ENCODE measurements at places on chromosomes 6 and 20.

DNA sequence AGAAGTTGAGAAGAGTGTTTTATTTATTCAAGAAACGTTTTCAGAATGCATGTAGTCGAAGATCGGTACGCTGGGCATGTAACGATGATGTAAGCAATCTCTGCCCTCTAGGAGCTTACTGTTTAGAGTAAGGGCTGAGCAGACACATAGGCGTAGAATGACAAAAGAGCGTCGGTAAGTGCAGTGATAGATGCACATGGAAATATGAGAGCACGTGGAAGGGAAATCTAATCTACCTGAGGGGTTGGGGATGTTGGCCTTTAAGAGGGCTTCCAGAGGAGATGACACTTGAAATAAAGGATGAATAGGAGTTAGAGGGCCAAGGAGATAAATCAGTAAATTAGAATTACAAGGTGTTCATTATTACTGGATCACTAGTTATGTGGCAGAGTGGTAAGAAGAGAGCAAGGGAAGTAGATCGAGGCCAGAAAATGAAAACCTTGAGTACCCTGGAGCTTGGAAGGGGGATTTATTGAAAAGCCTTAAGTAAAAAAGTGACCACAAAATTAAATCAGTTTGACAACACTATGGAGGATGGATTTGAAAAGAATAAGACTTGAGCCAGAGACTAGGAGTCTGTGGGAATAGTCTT lies 782 bp downstream of the TRMT11 start:
- DNase-seq = peak; percentile 8

DNA sequence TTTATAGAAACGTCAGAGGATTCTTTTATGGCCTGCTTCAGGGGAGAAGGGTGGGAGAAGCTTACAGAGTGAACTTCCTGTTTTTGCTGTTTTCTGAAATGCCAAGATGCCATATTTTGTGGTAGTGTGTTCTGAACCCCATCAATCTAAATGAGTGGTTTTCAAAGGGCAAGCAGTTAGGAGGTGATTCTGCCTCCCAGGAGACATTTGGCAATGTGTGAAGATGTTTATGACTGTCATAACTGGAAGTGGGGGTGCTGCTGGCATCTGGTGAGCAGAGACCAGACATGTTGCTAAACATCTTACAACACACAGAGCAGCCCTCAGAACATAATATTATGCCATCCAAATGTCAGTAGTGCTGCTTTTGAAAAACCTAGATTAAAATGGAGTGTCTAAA lies 6.0 kb upstream of the PRL start:
- DNase-seq = peak; percentile 59

DNA sequence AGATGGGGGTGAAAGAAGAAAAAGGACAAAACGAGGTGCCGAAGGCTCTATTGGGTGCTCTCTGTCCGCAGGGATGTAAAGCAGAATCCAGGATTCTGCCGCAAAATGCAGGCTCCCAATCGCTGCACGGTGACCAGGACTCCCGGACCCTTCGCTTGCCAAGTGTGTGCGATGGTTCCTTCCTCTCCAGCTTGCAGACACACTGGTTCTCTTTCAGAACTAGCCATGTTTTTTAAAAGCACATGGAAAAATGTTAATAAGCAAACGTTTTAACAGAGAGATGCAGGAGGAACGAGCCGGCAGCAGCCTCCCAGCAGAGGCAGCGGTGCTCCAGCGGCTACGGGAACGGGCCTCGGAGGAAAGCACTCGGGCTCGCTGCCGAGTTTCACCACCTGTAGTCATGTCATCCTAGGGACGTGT lies 59.6 kb downstream of the ZNF831 start:
- DNase-seq = no peak

- peak; percentile 19 for DNase-seq
Measured at GRCh38 chr6:169099411-169100202, 154.0 kb downstream of the THBS2 start.

- no peak for DNase-seq
Measured at GRCh38 chr20:34127792-34128191, 15.7 kb upstream of the EIF2S2 start.

DNA sequence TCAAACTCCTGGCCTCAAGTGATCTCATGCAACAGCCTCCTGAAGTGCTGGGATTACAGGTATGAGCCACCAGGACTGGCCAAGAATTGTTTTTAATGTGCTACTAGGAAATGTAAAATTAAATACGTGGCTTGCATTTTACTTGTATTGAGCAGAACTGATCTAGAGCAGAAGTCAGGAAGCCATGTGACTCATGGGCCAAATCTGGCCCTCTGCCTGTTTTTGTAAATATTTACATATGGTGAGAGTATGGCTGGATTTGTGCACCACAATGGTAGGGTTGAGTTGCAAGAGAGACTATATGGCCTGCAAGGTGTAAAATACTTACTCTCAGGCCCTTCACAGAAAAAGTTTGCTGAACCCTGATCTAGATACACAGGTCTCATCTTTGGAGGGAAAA lies 75.8 kb downstream of the LAMP5 start:
- peak; percentile 22 for DNase-seq

GRCh38 chr6:145036236-145036635 lies 699.1 kb downstream of the EPM2A start:
- no peak for DNase-seq

- peak; percentile 9 for DNase-seq
Measured at GRCh38 chr20:56957737-56958553, 308.5 kb downstream of the BMP7 start.
